Nucleus accumbens (tissue), 56 donors: ENCODE measurements at places on chromosomes 11 and 22.

DNA sequence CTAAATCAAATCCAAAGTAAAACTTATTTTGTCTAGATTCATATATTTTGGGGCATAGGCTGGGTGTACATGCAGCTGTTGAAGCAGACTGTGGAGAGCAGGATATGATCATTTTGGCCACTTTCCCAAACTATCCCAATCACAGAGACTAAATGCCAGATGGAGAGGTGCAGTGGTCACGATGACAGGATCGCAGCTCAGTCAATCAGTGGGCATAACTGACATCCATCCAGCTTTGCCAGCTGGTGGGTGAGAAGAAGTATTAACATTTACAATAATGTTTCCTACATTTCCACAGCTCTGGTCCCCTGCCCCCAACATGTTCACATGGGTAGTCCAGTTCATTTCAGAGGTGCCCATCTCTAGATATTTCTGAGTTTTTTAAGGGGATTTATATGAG lies 255.5 kb upstream of the SESN3 start:
- no peak for DNase-seq

GRCh38 chr22:48840112-48840949 lies 987.3 kb downstream of the BRD1 start:
- DNase-seq = no peak

DNA sequence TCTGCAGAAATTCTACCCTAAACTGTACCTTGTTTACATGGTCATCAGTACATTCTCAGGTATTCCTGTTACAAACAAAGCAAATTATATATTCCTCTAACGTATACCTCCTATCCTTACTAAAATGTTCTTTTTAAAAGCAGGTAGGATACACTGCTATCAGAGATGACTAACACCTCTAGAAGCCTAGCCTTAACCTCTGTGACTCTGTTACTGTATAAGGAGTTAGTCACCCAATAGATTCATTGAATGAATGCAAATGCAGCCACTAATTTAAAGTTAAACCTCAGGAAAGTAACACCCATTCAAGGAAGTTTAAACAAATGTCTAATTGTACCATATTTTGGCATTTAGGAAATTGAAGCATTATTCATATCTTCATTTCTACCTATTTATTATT lies 82.2 kb downstream of the FCHSD2 start:
- no peak for DNase-seq

GRCh38 chr22:31119026-31119717 lies 3.6 kb upstream of the INPP5J start:
- no peak for DNase-seq

DNA sequence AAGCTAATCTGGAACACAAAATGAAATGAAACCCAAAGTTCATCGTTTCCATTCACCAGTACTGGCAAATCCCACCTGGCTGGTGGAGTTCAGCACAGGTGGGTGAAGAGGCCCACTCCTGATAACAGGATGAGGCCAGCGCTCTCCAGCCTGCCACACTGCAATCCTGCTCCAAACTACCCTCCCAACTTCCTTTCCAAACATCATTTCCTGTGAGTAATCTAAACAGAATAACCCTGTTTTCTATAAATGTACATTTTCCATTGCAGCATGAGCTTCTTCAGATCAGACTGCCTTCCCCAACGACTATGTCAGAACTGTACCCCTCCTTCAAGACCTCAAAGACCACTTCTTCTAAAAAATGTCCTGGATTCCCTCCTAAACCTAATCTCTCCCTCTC lies 15.9 kb upstream of the NFRKB start:
- no peak for DNase-seq
